GM13976 (cell line): ENCODE measurements at places on chromosomes 7 and 10.

DNA sequence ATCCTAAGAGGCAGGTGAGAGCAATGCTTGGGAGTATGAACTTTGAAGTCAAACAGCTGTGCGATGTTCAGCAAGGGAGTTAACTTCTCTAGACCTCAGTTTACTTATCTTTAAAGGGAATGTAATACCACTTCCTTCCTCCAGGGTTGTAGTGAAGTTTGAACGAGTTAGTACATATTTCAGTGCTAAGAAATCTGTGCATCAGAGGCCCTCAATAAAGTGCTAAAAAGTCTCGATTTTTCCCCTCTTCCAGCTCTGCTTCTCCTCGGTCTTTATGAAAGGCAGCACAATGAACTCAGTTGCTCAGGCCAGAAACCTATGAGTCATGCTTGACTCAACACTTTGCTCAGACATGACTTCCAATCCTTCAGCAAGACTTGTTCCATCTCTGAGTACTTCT lies 418.9 kb downstream of the MDFIC start:
- no peak for DNase-seq

- no peak for DNase-seq
Measured at GRCh38 chr7:80181411-80181810, 46.8 kb downstream of the GNAI1 start.

GRCh38 chr10:75773813-75774782 lies 342.7 kb downstream of the LRMDA start:
- no peak for DNase-seq

GRCh38 chr7:151173386-151174245 lies 6.1 kb upstream of the GBX1 start:
- no peak for DNase-seq

- DNase-seq: no peak
Measured at GRCh38 chr7:69836702-69837101, 238.4 kb downstream of the AUTS2 start.

DNA sequence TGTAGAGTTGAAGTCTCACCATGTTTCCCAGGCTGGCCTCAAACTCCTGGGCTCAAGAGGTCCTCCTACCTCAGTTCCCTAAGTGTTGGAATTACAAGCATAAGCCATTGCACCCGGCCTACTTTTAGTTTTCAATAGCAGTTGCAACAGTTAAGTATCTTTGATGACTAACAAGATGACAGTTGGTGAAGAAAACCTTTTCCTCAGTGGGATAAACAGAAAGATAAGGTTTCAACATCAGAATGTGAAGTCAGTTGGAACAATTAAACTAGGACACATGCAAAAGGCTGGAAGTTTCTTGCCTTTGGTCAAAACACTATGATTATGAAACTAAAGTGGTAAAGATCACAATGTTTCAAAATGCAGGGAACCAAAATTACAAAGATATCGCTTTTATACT lies 169.2 kb downstream of the ZNF438 start:
- no peak for DNase-seq

DNA sequence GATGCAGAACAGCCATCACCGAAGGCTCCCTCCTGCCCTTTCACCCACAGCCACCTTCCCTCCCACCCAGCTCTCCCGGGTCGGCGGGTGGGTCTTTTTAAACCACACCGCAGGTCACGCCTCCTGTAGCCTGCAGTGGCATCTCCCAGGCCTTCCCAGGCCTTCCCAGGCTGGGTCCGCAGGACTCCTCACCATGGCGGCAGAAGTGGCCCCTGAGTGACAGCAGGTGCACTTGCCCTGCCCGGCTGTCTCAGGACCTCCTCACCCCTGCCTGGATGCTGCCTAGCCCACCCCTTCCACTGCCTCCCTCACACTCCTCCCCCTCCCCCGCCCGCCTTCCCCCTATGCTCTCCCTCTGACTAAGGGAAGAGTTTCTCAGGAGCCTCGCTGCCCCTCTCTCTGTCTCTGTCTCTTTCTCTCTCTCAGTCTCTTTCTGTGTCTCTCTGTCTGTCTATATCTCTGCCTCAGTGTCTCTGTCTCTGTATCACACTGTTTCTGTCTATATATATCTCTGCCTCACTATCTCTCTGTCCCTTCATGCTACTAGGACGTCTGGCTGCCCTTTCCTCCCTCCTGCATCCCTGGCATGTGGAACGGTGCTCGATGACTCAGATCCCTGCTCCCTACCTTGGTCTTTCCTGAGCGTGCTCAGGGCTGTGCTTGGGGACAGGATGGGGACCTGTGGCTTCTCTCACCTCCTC lies 57.5 kb downstream of the GLRX3 start:
- DNase-seq: no peak

- DNase-seq: no peak
Measured at GRCh38 chr7:20275637-20276036, 55.1 kb upstream of the ITGB8 start.

DNA sequence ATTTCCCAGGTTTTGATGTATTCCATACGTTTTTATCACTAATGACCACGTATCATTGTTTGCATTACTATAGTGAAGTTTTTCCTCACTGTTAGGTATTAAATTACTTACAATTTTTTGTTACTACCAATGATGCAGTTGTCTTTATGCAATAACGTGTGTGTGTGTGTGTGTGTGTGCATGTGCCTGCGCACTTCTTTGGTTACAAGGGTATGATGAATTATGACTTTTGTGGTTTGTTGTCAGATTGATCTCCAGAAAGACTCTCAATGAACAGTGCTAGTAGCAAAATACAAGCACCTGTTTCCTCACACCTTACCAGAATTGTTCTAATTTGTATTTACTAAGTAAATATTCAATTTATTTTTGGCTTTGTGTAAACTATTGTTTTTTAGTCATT lies 51.5 kb downstream of the MCMBP start:
- DNase-seq: no peak

- DNase-seq: no peak
Measured at GRCh38 chr7:338295-339061, 48.5 kb downstream of the FOXL3 start.

DNA sequence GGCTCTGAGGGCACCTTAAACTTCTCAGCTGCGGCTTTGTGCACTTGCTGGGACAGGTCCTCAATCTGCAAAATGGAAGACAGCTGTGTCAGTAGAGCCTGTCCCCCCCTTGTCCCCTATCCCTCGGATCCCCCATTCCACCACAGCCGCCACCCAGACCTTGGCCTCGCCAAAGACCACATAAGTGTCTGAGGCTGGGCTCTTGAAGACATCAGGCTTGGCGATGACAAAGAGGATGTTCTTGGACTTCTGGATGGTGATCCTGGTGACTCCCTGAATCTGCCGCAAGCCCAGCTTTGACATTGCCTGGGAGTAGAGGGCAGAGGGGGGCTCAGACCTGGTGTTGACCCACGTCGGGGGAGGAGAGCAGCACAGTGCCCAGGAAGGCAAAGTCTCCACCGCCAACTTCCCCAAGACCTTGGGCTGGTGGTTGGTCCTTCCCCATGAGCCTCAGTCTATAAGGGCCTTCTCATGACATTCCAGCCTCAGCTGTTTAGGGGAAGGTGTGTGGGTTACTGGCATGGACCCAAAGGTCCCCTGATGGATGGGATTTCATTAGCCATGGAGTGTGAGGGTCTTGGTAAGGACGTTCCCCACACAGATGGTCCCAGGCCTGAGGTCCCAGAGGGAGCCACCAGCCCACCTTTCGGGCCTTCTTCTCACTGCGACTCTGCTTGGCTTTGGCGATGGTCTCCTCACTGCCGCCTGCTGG lies 7.7 kb downstream of the NACAD start:
- DNase-seq: peak; percentile 26
